Stimulated activated CD4-positive, alpha-beta T cell treated with anti-CD3 and anti-CD28 coated beads, Interleukin-4, amount 100 ng/mL, for 24 hours (primary cell): ENCODE measurements at places on chromosomes 12 and 14.

DNA sequence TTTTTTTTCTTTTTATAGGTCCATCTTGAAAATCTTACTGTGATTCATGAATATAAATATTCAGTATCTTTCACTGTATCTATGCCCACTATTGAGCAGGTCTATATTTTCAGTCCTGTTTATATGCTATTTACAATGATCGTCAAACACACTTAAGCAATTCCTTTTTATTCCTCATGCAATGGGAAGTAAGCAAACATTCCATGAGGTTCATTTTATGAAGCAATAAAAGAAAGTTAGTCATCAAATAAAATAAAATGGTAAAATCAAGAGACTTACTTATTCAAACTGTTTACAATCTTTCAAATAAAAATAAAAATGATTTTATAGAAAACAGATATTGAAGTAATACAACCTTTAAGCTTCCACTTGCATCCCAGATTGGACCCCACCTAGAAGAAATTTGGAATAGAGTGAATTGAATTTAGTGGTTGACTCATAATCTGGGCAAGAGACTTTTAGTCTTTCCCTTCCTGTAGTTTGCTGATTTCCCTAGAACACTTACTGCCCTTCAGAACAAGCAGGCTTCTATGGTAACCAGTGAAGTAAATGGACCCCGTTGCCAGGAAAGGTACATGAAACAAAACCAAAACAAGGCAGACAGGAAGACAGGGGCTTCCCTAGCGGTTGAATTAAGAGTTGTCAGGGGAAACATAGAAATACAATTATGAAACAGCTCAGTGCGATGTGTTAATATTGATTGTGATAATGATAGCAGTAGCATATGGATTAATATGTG lies 241.0 kb upstream of the ATP2B1 start:
- peak; percentile 56 for DNase-seq

- no peak for DNase-seq
Measured at GRCh38 chr12:108850854-108851573, 6.4 kb downstream of the SSH1 start.

- no peak for DNase-seq
Measured at GRCh38 chr12:110940296-110940695, 19.9 kb upstream of the MYL2 start.

DNA sequence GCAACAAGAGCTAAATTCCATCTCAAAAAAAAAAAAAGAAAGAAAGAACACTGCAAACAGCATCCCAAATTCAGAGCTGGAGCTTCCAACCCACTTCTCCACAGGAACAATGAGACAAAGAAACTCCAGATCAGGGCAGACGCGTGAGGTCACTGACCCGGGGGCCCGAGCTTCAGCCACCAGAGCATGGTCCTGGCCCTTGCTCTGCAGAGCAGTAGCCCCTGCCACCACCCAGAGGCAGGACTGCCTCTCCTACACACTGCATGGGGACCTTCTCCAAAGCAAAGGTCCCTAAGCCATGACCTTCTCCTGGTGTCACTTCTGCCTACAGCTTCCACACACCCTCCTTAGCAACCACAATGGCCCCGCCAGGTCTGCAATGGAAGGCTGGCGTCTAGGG lies 53.1 kb downstream of the CCNK start:
- no peak for DNase-seq

GRCh38 chr14:93830753-93831461 lies 42.6 kb upstream of the PRIMA1 start:
- DNase-seq = no peak

DNA sequence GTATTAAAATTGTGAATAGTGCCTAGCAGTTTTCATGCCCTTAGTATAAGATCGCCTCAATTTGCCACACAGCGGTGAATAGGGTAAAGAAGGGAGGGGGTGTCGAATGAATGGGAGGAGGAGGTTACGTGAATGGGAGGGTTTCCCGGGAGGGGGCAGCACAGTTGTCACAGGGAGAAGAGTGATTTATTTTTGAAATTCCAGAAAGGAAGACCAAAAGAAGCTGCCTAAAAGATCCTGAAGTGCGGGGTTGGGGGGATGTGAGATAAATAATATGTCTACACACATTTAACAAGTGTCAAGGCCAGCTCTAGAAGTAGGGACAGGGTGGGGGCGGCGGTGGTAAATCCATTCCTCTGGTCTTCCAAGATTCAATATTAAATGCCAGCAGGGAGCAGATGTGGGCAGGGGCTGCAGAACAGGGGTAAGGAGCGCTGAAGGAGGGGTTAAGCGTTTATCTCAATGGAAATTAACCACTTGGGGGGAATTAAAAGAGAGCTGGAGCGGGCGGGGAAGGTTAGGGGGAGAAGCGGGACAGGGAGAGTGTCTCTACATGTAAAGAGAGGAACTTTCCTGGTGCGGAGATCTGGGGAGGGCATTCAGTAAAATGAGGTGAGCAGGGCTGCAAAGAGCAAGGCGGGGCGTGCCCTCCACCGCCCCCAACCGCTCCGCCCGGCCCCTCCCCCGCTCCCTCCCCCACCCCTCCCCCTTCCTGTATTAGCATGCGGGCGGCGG lies 867 bp downstream of the C12orf42 start:
- no peak for DNase-seq

DNA sequence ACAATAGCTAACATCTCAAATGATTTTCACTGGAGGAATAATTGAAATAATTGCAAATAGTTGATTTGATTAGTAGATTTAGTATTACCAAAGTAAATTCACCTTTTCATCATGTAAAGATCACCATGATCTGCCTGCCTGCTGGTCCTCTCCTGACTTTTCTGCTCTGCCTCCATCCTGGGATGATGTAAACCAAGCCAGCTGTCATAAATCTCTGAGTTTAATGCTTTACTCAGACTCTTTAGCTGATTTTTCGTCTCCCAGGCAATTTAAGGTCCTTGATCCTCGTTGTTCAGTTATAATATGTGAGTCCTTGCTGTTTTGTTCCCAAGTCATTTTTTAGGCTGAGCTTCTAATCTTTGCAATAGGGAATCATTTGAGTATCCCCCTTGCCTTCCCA lies 138.0 kb downstream of the ANO4 start:
- DNase-seq = no peak

GRCh38 chr12:268483-268840 lies 5.8 kb upstream of the SLC6A13 start:
- DNase-seq = no peak

- no peak for DNase-seq
Measured at GRCh38 chr14:50928002-50928635, 16.2 kb downstream of the PYGL start.

DNA sequence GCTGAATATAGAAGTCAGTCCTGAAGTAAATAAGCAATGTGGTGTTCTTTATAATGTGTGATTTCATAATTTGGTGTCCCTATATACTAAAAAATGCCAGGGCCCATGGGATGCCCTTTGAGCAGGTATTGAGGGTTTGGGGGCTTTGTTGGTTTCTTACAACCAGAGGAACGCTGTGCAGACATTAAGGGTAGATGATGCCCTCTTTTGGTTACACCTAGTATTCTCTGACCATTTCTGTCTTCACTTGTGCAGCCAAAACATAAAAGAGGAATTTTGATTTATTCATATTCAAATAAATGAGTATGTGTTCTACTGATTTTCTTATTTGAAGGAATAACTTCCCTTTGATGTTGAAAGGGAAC lies 3.0 kb downstream of the LGR5 start:
- DNase-seq = no peak

- no peak for DNase-seq
Measured at GRCh38 chr12:52331833-52332232, 10.6 kb upstream of the KRT83 start.

DNA sequence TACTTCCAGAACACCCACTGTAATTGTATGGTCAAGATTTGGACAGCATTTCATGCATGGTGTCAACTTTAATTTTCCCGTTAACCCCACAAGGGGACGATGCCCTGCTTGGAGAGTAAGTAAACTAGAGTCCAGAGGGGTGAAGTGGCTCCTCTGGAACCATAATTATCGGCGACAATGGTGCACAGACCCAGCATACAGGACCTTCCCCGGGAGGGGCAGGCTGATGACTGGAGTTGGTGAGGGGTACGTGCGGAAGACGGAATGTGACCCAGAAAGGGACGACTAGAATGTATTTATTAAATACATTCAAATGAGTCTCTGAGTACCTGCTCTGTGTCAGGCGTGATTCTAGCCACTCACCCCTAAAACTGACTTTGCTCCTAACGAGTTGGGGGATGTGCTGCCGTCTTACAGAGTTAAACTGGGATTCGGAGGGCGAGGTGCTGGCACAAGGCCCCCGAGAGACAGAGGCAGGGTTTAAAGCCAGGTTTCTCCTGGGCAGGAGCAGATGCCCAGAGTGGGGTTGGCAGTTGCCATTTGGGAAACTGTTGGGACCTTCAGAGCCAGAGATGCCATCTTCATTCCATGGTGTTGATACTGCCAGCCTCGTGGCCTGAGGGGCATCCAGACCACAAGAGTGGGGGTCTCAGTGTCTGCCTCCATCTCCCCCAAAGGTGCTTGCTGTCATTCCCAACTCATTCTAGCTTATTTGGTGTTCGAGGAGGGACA lies 10.9 kb downstream of the RTL1 start:
- no peak for DNase-seq

- DNase-seq = peak; percentile 5
Measured at GRCh38 chr12:116508145-116509121, 50.7 kb upstream of the MAP1LC3B2 start.

DNA sequence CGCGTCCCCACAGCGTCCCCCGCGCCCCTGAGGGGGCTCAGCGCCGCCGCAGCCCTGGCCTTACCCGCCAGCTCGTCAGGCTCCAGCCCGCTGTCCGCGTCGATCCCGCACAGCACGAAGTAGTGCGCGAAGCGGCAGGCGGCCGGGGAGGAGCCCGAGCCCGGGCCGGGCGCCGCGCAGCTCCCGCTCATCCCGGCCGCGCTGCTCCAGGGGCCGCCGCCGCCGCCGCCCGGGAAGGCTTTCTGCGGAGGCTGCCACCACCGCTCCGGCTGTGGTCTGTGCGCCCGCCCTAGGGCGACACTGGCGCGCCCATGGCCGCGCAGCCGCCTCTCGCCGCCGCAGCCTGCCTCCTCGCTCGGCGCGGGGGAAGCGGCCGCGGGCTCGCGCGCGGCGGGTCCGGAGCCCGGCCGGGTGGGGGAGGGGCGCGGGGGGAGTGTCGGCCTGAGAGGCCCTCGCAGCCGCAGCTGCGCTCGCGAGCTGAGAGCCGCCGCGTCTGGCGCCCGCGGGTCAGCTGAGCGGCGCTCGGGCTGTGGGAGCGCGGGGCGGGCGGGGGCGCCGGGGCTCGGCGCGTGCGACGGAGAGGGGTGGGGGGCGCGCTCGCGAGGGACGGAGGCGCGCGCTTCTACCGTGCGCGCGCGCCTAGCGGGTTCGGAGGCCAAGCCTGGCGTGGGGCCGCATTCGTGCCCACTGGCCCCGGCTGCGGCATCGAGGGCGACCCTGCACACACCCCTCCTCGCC lies at the start of gene DENND5B:
Gene DENND5B, minus strand, starts transcription at position 495 of the 738 bp plus-strand sequence. Its CDS starts 304 bp downstream, at position 191.
- DNase-seq = peak; percentile 3

DNA sequence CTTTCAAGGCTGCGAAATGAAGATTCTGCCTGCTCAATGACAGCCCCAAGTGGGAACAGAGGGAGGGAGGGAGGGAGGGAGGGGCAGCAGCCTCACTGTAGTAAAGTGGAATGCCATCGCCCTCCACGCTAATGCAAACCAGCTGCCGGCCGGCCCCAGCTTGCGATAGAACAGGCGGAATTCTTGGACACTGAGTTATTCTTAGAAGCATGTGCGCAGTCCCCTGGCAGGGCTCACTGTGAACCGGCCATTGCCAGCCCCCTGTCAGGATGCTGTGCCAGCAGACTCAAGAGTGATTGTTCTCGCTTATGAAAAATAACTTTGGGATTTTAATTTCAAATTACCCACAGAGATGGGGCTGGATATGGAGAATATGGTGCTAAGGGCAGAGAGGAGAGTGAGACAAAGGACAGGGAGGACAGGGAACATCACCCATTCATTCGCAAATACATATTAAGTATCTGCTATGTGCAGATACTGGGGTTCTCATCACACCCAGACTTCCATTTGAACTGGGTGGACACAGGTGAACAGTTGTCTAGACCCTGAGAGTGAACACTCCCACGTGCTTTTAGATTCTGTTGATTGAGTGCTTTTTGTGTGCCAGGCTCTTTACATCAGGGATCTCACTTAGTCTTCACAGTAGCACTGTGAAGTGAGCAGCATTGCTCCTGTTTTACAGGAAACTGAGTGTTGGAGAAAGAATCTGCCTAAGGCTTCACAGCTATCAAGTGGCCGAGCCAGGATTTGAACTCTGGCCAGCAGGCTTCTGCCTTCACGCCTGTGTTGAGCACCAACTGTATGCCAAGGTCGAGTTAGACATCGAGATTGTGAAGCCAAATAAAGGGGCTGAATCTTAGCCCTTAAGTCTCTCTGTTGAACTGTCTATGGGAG lies 192.9 kb downstream of the C12orf75 start:
- no peak for DNase-seq

GRCh38 chr14:59318908-59319307 lies 130.4 kb downstream of the DAAM1 start:
- no peak for DNase-seq

GRCh38 chr14:72906879-72907278 lies 13.0 kb upstream of the DPF3 start:
- DNase-seq = no peak

DNA sequence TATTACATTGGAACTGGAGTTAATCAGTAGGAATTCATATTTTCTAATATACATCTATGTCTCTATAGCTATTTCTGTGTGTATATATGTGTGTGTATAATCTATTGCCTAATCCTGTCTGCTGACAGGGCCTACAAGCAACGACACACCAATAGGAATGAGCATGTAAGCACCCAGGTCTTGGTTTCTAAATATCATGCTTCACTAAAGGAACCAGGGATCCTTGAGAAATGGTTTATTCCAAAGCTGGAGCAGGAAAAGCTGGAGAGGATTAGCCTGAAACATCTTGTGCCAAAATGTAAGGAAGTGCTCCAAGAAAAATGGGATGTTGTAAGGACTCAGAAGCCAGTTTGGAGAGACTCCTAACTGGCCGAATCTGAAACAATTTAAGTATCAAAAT lies 29.3 kb upstream of the LGALS3 start:
- DNase-seq = no peak

DNA sequence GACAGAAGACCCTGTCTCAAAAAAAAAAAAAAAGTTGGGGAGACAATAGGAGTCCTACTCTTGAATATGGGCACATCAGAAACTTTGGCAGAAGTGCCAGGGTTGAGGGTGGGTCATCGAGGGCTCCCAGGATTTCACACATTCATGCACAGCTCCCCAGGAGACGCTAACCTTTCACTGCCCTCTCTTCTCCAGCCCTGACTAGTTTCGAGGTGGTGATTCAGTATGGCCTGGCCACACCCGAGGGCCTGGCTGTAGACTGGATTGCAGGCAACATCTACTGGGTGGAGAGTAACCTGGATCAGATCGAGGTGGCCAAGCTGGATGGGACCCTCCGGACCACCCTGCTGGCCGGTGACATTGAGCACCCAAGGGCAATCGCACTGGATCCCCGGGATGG lies 29.4 kb upstream of the LRP1-AS start:
- DNase-seq = no peak

GRCh38 chr12:106245767-106246166 lies 2.1 kb downstream of the CKAP4 start:
- no peak for DNase-seq
